Vagina (tissue), 2 donors: ENCODE measurements at places on chromosomes 2 and 18.
A peak's percentile ranks its signal among the peaks of the same experiment; 100 is the strongest.

- H3K4me1 ChIP-seq: no peaks in the 10 kb centered on the region
- H3K4me3 ChIP-seq: no peak overlapping the region
- H3K27ac ChIP-seq: no peak overlapping the region
- no peaks in the 10 kb centered on the region for H3K36me3 ChIP-seq
- H3K27me3 ChIP-seq: no peaks in the 10 kb centered on the region
Observed at GRCh38 chr2:215527736-215528135, 91.9 kb upstream of the FN1 start.

- no peak overlapping the region for H3K27ac ChIP-seq
- H3K4me1 ChIP-seq: no peaks in the 10 kb centered on the region
Observed at GRCh38 chr2:241260911-241261310, 54.6 kb downstream of the HDLBP start.

DNA sequence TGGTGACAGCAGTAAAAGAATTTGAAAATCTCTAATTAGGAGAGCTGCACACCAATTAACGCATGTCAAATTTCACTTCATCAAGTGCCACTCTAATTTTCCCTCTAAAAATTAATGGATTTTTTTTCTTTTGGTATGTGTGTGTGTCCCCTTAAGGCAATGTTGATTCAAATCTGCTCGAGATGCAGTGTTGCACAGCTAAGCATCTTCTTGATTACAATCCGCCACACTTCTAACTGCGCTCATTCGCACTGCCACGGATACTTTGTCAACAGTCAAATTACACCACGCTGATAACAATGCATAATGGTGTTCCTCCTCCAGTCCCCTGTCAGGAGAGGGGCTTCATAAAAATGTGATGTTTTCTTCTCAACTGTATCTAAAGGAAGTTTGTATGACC lies 261.4 kb downstream of the MEIS1 start:
- no peak overlapping the region for H3K4me3 ChIP-seq
- DNase-seq: no peak
- H3K27me3 ChIP-seq: no peaks in the 10 kb centered on the region
- H3K27ac ChIP-seq: peak overlapping the region; percentile 1

- no peaks in the 10 kb centered on the region for H3K27me3 ChIP-seq
- no peak overlapping the region for H3K27ac ChIP-seq
- no peaks in the 10 kb centered on the region for H3K4me1 ChIP-seq
- H3K36me3 ChIP-seq: no peaks in the 10 kb centered on the region
- H3K4me3 ChIP-seq: no peak overlapping the region
Observed at GRCh38 chr18:54453996-54454395, 96.3 kb downstream of the C18orf54 start.

GRCh38 chr2:144912206-144912605 lies 392.3 kb upstream of the ZEB2 start:
- no peak for DNase-seq
- H3K27me3 ChIP-seq: no peaks in the 10 kb centered on the region
- H3K4me1 ChIP-seq: no peaks in the 10 kb centered on the region
- no peak overlapping the region for H3K27ac ChIP-seq
